AG04449 (cell line): ENCODE measurements at places on chromosomes 11 and 22.

- no peak for DNase-seq
Measured at GRCh38 chr11:112179601-112180000, 4.3 kb downstream of the BCO2 start.

DNA sequence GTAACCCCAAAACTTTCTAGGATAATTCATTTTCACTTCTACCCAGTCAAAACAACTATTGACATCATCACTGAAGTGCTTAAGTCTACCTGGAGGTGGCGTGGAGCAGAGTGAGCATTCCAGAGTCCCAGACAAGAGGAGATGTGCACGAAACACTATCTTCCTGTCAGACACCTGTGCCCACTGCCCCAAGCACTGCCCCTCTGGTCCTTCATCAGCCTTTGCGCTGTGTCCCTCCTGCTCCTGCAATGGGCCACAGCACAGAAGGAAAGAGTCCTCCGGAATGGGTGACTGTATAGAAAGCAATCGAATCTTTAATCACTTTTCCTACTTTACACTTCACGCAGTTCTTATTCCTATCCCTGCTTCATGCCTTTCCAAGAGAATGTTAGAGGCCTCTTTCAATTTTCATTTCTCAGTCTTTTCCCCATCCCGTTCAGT, 512 bp upstream of the GRIA4 start:
- no peak for DNase-seq

DNA sequence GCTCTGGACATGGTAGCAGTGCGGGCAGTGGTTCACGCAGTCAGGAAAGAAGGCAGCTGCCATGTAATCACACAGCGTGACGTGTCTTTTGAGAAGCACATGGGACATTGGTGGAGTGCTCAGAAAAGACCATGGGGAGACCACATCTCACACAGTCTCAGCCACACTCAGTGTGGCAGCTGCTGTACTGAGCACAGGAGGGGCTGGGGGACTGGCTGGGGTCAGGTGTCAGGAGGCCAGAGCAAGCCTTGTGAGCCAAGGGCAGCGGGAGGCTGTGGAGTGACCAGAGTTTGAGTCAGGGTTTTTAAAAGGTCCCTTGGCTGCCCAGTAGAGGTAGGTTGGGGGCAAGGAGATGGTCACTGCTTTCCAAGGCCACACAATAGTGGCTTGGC, 18.5 kb downstream of the CLDN5 start:
- no peak for DNase-seq

- no peak for DNase-seq
Measured at GRCh38 chr11:66334605-66335442, 1.4 kb downstream of the RIN1 start.

DNA sequence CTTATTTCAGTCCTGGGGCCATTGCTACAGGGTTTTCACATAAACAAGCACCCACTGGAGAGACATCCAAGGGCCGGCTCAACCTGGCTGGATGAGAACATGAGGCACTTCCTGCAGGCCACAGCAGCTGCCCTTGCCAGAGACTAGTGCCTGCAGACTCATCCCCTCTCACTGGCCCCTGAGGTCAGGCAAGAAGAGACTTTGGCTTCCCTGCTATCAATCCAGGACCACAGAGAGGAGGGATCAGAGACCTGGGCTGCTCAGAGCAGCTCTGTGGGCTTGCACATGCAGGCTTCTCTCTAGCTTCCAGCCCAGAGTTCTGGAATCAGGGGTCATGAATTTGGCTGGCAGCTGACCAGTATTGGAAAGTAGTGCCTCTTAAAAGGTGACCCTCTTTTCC, 79.5 kb downstream of the CABIN1 start:
- no peak for DNase-seq

GRCh38 chr11:105149477-105149876, 9.9 kb upstream of the CARD18 start:
- no peak for DNase-seq

- no peak for DNase-seq
Measured at GRCh38 chr11:2535673-2536439, 91.0 kb downstream of the KCNQ1 start.

GRCh38 chr11:121435551-121436511, 16.3 kb upstream of the SORL1 start:
- DNase-seq = no peak

DNA sequence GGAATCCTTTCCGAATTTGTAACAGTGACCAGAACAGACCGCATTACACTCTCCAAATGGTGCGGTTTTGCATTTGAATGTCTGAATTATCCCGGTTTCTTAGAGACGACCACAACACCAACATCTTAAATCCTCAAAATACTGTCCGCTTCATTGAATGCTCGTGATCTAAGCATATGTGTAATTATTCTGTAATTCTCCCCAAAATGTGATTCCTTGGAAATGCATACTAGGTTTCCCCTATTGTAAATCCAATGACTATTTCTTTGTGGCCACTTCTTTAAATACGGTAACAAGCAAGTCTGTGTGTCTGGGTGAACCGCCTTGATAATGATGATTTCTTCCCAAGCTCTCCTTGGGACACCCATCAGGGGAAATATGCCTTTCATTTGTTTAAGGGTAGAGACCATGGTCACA, 87.3 kb upstream of the DBX1 start:
- no peak for DNase-seq

DNA sequence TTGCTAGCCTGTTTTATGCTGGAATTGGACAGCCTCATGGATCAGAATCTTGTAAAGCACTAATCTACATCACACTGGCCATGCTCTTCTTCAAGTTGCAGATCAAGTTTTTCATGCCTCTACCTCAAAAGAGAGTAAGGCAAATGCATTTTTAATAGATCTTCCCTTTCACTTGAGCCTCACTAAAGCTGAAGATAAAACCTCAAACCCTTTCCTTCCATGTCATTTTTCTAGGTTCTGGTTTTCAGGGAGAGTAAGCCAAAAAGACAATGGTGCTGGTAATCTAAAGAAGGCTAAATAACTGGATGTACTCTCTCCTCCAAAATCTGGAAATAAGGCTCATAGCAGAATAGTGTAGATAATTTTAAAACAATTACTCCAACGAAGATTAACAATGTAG, 28.3 kb downstream of the POU2AF1 start:
- DNase-seq = no peak

DNA sequence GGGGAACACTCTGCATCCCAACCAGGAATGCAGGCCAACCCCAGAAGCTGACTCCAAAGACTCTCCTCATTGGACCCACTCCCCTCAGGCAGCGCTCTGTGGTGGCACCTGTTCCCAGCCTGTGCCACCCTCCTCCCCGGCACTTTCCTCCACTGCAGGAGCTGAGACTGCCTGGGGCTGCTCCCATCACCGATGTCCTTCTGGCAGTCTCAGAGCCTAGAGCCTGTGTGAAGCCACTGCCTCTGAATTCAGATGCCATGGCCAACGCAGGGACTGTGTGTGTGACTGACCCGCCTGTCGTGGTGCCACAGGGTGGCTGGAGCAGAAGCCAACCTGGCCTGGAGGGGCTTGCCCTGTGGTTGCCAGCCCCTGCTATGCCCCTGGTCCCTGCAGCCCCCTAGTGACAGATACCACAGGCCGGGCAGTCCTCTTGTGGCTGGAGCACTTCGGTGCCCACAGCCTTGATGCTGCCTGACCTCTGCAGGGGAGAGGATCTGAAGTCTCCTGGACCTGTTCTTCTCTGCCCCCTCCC, 43.2 kb downstream of the TBX1 start:
- DNase-seq = no peak

DNA sequence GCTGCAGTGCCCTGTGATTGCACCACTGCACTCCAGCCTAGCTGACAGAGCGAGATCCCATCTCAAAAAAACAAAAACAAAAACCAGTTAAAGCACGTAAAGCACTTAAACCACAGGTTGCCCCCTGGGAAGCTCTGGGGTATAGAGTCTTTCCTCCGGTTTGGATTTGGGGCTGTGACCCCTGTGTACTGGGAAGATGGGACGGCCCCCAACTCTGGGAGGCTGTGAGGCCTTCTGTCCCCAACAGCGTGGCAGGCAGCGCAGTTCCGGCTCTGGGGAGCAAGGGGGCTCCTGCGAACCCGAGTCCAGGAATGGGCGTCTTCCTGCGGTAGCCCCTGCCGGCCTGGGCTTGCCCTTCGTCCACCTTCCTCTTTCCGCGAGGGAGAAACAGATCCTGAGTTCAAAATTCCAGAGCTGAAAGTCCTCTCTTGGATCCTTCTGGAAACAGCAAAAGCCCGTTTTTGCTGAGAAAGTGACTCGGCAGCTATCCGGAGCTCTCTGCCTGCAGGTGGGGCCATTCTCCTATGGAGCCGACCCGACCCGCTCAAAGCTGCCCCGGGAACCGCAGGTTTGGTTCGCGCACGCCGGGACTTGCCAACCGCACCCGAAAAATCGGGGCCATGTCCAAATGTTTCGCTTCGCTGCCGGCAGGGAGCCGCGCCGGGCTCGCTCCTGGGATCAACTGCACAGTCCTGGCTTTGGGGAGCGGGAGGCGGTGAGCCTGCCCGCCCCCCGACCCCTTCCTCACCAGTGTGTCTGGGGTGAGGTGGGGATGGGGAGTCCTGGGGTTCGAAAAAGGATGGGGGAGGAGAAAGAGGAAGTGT, 36.3 kb upstream of the POLA2 start:
- DNase-seq = no peak

DNA sequence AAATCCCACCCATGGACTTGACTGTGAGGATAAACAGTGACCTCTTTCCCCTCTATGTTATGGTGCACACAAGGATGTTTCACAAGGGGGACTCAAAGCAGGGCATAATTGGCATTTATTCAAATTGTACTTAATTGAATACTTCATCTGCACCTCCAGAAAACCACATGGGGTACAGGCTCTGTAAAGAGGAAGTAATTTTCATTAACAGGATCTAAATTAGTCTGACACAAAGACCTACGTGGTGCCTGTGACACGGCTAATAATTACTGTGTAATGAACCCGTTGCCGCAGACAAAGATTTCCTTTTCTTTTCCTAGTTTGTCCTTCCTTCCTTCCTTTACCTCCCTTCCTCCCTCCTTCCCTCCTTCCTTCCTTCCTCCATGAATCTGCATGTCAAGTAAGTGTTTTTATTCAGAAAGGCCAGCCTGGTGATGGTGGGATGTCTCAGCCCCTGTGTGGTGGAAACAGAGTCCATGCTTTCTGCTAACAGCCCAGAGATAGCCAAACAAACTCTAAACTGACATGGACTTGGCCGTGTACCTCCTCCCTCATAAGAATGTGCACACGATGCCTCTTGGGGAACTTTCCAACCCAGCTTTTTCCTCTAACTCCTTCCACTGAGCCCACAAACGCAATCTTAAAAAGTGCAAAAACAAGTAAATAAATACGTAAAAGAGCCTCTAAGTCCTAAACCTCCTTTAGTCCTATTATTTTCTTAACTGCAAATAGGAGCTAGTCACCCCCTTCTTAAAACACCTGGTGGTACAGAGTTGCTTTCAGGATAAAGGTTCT, 118.8 kb downstream of the INSC start:
- no peak for DNase-seq

- DNase-seq = no peak
Measured at GRCh38 chr11:78773077-78773476, 198.4 kb upstream of the NARS2 start.

DNA sequence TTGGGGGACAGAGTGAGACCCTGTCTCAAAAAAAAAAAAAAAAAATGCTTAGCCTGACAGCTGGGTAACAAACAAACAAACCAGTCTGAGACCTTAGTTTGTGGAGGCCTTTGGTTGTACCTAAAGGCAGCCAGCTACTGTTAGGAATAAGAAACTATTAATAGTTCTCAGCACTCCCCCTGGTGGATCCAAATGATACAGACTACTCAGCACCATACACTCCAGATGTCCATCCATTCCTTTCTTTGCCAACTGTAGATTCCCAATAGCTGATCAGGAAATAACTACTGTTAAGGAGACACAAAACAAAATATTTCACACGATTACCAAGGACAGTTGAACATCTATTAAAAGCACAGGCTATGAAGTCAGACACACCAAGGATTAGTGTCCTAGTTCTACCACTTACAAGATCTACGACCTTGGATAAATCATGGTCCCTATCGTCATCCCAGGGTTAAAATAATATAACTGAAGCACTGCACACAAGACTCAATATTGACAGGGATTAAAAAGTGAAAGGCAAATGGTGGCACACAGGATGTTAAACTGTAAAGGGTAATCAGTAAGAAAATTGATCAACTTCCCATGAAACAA, 17.2 kb downstream of the CLDN25 start:
- DNase-seq = no peak

DNA sequence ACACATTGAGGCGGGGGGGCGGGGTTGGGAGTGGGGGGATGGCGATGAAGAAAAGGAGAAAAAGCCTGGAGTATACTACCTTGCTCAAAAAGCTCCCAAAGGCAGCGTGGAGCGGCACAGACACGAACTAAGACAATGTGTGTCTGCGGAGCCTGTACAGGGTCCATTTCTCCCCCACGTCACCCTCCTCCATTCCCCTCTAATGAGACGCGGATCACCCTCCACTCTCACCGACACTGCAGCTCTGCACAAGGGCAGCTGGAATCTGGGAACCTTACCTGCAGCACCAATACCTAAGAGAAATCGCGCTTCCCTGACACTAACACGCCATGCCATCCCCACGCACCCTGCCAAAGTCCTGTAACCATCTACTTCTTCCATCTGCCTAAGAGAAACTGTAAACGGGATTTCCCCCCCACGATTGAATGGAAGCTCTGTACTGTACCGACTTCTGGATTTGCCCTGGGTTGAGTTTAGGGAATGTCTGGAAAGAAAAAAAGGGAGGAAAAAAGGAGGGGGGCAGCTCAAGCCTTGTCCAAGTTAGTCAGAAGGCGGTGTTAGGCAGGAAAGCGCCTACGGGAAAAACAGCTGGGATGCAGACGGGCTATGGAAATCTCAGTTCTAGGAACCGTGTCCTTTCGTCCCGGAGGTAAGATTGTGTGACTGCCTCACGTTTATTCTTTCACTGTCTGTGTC, 125.7 kb upstream of the C11orf58 start:
- no peak for DNase-seq

DNA sequence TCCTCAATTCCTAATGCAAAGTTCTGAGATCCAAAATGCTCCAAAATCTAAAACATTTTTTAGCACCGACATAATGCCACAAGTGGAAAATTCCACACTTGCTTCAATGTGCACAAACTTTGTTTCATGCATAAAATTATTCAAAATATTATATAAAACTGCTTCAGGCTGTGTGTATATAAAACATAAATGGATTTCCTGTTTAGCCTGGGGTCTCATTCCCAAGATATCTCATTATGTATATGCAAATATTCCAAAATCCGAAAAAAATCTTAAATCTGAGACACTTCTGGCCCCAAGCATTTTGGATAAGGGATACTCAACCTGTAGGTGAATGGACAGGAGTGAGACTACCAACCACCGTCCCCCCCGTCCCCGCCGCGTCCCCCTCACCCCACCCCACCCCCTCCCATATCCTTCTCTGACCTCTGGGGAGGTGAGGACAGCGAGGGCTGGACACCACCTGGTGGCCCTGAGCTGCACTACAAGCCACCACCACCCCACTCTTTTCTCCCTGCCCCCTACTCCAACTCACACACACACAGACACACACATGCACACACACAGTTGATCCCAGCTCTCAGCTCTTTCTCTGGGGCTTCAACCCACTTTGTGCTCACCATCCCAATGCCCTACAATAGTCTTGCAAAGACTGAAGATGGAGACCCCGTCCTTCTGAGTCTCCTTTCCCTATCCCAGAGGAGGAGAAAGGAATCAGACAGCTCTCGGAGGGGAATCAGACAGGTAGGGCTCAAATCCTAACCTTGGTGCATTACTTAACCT, 101.0 kb downstream of the PDE2A start:
- no peak for DNase-seq

GRCh38 chr11:110812086-110812733, 100.0 kb upstream of the ARHGAP20 start:
- no peak for DNase-seq

GRCh38 chr11:134727636-134728035, 315.6 kb upstream of the B3GAT1 start:
- DNase-seq = no peak

- peak; percentile 42 for DNase-seq
Measured at GRCh38 chr11:85889676-85890579, 34.7 kb downstream of the CCDC83 start.

- no peak for DNase-seq
Measured at GRCh38 chr11:83027794-83028193, 43.9 kb downstream of the RAB30 start.
